NCI-H1092 (cell line): ENCODE measurements at places on chromosomes 7 and 10.

DNA sequence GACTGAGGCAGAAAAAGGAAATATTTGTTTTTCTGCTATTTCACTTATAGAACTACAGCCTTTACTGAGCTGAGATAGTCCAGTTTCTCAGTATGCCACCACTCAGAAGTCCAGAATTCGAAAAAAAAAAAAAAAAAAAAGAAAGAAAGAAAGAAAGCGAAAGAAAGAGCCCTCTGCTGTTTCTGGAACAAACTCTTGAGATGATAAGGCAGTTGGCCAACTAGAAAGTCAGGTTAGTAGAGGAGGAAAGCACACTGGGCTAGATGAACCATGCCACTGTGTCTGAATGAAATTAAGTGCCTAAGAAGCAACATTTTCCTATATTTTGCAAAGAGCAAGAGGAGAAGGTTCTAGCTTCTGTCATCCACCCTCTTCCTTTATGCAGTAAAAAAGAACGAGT lies 403.8 kb downstream of the SORCS3 start:
- DNase-seq: no peak

DNA sequence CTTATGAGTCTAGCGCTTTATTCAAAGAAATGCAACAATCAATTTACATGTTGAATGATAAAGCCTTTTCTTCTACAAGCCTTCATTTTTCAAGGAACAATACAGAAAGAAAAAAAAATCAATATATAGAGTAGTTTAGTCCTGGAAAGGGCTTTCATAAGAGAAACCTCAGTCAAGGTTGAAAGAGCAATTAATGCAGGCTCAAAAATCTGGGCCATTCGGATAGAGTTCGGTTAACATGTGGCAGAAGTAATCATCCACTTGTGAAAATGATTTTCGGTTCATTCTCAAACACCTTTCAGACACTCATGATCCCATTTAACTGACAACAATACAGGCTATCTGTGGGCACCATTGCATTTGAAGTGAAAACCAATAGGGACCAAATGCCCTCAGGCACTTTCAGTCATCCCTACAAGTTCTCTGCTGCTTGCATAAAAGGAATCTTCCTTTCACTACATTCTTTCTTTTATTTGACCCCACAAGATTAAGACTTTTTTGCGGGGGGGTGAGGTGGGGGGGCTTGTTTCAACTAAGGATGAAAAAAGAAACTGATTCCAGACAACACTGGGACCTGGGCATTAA lies 177.9 kb downstream of the RNF133 start:
- peak; percentile 21 for DNase-seq

GRCh38 chr7:140673063-140673773 lies 473 bp downstream of the ADCK2 start:
- DNase-seq: no peak

DNA sequence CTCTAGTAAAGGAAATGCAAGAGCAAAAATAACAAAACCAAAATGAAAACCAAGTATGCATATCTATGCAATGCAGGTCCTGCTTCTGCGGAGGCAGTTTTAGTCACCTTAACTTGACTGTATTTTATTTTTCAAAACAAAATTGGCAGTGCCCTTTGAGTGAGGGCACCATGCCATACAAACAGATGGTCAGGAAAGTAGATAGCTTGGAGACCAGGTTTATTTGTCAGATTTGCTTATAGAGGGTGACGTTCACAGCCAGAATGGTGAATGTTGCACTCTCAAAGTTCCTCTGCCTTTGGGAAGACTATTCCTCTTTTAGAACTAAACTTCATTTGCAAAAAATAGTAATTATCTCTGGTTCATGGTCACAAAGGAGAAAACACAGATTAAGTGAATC lies 801.9 kb downstream of the ANKRD7 start:
- peak; percentile 5 for DNase-seq

GRCh38 chr10:69818676-69819239 lies 17.1 kb downstream of the COL13A1 start:
- no peak for DNase-seq
